ENCODE measurements at places on chromosomes 12 and 14.

DNA sequence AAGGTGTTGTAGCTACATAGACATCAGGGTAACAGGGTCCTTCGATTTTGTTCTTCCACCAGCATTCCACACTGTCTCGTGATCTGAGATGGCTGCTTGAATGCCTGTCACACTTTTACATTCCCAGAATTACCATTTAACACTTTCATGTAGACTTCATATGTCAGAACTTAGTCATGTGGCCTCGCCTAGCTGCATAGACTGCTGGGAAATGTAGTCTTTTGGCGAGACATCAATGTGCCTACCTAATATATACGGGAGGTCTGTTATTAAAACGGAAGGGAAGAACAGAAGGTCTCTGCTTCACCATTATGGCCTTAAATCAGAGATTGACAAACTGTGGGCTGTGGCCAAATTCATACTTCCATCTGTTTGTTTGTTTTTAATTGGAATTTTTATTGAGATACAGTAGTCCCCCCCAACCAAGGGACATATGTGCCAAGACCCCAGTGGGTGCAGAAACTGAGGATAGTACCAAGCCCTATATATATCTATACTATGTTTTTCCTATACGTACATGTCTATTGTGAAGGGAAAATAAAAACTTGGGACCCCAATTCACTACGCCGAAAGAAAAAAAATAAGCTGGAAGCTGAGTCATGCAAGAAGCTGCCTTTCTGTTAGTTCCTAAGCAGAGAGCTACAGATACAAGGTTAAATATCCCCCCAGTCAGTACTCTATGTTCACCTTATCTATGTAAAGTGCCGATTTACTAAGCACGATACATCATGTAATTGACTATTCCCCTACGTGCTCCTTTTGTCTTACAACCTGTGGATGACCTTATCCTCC is 11.3 kb upstream of the HRK start:
- DNase-seq: no peak

DNA sequence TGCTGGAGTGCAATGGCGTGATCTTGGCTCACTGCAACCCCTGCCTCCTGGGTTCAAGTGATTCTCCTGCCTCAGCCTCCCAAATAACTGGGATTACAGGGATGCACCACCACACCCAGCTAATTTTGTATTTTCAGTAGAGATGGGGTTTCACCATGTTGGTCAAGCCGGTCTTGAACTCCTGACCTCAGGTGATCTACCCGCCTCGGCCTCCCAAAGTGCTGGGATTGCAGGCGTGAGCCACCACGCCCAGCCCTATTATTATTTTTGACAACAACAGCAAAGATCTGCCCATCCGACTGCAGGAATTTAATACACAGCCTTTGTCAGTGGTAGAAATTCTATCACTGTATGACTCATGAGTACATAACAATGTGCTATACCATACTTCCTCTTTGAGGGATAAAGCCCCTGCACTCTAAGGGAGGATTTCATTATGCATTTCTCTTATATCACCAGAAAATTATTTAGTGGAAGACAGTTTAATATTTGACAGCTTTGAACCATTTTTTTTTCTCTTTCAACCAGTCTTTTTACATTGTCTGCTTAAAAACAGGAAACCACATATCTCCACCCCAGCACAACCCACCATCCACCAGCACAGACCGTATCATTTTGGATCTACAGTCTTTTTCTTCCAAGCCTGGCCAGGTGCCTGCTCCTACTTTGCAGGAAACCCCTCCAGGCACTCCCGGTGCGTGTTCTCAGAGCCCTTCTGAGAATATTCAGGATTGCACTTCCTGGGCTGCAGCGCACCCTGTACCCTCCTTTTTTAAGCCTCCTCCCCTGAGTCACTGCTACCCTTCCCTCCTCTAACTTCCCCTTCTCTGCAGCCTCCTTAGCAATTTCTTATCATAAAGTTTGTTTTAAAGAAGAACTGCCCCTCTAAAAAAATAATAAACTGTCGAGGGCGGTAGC is 594 bp downstream of the ARHGDIB start:
- no peak for DNase-seq

DNA sequence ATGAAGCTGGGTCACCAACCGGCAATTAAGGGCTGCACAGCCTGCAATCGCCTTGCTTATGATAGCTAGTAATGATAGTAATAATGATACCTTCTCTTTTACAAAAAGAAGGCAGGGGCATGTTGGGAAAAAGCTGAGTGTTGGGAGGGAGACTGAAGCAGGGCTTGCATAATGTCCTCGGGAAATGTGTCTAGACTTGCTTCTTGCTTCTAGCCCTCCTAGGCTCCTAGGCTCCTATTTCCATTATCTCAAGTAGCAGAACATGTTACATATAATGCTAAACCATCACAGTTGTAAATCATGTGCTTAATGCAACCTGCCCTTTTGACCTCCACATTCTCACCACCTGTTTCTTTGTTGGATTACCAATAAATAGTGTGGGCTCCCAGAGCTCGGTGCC is 18.7 kb downstream of the RERGL start:
- DNase-seq: no peak

DNA sequence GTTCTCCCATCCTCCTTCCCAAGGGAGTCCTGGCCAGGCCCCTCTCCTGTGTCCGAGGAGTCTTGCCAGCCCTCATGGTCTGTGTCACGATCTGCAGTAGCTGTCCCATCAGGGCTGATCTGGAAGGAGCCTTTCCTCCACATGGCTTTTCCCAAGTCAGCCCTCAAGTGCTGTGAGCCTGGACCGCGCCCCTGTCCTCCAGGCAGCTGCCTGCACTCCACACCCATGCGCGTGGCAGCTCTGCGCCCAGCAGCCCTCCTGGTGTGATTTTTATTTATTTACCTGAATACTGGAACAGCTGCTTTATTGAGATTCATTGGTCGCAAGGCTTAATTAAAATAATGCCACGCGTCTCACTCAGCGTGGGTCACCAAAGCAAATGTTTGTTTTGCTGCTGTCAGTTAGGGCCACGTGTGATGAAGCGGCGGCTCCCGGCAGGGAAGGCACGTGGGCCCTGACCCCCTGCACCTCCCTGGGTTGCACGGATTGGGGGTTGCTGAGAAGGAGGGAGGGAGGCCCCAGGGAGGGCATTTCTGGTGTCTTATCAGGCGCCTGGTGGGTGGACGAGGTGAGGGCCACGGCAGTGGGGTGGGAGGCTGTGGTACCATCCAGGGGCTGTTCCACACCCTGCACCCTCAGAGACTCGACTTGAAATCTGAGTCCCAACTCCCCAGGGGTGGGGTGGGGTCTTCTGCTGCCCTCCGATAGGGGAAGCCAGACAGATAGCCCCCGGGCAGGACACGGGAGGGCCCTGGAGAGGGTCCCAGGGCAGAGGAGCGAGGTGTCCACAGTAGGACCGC is 206.3 kb upstream of the C14orf180 start:
- DNase-seq: no peak

DNA sequence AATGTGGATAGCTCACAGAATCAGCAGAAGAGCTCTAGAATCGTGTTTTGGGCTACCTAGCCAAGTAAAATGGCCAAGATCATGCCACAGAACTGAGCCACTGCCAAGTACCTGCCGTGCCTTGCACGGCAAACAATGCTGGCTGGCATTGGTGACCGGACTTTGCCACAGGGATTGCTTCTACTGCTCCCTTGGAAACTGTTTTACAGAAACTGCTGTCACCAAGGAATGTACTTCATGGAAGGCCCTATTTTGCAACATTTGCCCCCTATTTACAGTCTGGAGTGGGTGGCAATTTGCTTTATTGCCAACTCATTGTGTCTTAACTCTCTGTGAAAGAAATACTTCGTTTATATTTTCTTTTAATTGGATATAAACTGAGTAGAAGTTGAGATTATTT is 49.0 kb downstream of the BORCS5 start:
- DNase-seq: no peak

GRCh38 chr12:112645586-112645985 is 146.0 kb upstream of the RPH3A start:
- DNase-seq: no peak

DNA sequence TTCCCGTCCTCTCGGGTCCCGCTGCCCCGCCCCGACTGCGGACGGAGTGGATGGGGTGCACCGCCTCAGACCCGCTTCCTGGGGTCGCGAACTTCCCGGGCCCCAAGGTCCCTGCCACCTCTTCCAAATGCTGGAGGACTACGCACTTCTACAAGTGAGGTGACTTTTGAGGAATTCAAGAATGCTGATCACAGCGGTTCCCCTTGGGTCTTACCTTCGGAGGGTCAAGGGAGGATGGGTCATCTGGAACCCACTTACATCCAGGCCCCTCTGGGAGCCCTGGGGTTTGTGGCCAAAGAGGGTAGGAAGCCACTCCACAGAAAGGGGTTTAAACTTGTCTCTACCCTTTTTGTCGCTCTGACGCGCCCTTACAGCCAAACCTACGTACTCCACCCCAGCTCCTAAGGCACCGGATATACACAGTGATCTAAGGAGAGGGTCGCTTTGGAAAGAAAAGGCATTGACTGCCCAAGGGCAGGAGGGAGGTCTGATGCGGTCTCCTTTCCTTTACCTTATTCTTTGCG is 532 bp upstream of the PRKD1 start:
- DNase-seq: no peak

DNA sequence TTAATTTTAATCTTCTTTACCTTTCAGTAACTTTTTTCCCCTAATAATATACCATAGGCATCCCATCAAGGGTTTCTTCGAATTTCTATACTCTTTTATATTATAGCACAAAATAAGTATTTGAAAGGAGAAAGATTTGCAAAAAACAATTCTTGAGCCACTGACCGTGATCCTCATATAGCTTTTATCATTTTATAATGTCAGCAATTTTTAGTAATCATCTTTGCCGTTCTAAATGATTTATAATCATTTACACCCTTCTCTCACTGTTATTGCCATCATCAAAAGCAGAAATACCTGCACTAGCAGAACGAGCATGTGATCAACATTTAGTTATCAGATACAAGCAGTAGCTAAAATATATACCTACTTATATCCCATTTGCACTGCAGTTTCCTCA is 16.9 kb downstream of the PTPRQ start:
- no peak for DNase-seq

DNA sequence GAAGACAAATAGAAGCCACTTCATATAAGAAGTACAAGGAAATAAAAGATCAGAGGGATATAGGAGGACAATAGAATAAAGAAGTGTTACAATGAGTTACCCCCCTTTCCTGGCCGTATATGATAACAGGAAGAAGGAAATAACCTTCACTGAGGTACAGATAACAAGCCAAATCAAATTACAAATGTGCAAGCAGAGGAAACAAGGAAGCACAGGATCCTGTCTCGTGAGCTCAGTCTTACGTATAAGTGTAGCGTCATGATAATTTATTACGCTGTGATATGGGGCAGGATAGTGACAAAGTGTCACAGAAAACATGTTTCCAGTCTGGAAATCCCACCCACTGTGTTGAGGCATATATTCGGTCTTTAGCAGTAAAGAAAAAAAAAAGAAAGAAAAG is 26.5 kb downstream of the CRACR2A start:
- DNase-seq: no peak

DNA sequence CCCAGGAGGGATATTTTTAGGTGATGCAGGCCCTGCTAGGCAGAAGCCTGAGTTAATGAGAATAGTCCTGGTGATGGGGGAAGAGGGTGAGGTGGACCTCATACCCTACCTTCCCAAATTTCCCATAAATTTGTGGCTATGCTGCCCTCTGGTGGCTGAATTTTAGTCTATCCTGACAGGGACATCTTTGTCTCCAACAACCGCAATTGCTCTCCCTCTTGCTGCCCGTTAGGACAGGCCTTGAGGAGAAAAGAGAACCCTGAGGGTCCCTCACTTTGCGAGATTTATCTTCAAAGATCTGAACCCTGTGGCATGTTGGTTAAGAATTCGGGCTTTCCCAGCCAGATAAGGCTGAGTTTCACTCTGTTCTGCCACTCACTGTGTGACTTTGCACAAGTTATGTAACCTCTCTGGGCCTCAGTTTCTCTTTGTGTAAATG is 9.8 kb upstream of the ZNF385A start:
- DNase-seq: no peak

DNA sequence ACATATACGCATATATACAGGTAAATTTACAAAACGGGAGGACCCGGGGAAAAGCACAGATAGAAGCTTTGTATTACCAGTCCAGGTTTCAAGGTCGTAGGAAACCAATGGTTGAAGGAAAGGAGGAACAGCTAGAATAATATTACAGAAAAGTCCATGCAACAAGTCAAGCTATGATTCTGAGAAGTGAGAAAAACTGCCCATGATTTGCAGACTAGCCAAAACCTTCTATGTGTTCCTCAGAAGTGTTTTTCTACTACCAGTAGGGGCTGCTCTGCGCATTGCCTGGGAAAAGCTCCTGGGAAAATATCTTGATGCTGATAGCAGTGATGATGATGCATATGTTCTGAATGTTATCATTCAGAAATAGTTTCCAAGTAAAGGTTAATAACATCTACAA is 2.2 kb downstream of the PDZRN4 start:
- no peak for DNase-seq

DNA sequence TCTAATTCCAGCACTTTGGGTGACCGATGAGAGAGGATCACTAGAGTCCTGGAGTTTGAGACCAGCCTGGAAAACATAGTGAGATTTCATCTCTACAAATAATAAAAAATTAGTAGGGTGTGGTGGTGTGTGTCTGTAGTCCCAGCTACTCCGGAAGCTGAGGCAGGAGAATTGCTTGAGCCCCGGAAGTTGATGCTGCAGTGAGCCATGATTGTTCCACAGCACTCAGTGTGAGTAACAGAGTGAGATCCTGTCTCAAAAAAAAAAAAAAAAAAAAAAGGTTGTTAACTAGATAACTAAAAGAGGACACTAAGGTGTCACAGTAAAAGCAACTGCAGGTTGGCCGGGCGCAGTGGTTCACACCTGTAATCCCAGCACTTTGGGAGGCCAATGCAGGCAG is 121.3 kb upstream of the MAX start:
- DNase-seq: no peak

DNA sequence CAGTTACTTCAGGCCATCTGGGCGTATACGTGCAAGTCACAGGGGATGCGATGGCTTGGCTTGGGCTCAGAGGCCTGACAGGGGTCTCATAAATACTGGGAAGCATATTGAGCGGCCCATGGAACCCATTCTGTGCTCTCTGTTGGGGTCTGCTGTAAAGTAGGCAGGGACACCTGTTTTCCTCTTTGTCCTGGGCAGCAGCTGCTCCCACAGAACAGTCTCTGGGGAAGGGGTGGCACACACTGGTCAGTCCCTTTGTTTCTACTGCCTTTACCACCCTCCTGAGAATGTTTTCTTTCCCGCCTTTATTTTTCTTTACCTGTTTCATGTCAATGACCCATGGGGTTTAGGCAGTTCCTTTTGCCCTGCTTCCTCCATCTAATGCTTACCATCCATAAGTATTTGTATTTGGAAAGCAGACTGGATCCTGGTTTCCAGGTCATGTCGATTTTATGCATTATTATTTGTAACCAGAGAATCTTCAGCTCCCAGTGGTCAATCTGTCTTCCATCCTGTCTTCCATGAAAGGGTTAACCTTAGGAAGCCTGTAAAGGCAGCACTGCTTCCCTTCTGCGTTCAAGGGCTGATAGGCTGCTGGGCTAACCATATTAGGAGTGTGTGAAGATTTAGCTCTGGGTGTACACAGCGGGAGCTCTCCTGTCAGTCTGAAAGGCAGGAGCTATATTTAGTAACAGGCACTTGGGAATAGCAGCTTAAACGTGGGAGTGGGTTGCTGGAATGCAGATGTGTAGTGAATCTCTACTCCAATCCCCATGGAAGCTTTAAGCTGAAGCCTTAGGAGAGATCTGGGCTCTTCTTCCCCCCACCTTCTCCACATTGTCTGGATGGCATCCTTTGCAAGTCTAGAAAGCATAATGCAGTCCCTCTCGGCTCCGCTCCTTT is 124.0 kb downstream of the DYRK2 start:
- no peak for DNase-seq

GRCh38 chr14:85793533-85793932 is 263.6 kb downstream of the FLRT2 start:
- no peak for DNase-seq
